ENCODE measurements at places on chromosomes 1 and 21. TPM values are rescaled to one million over a fixed set of nuclear protein-coding genes. Genes with fewer than 3 reads are reported as not detected.

Gene C1orf198
- total RNA-seq: 42.7 TPM

Gene PFKFB2
- total RNA-seq: 5.3 TPM

Gene KLF17
- total RNA-seq: 0.17 TPM

Gene SRP9
- 193 TPM for total RNA-seq

Gene RAP1GAP
- total RNA-seq: 0.15 TPM

Gene CHI3L2
- 2.5 TPM for total RNA-seq

Gene CENPS
- 10.6 TPM for total RNA-seq

Gene HTR6
- under 0.01 TPM for total RNA-seq

Gene PLCH2
- total RNA-seq: under 0.01 TPM

Gene AIRE
- under 0.01 TPM for total RNA-seq

Gene HCRTR1
- total RNA-seq: not detected

Gene ASCL5
- not detected for total RNA-seq

Gene PAQR6
- total RNA-seq: 0.66 TPM

Gene KCNK2
- 5.2 TPM for total RNA-seq

Gene FAM110D
- not detected for total RNA-seq

Gene HAO2
- not detected for total RNA-seq

Gene VAV3
- total RNA-seq: under 0.01 TPM

Gene NTMT2
- not detected for total RNA-seq

Gene GREM2
- total RNA-seq: 7.7 TPM

Gene SHISAL2A
- not detected for total RNA-seq

Gene TFF3
- total RNA-seq: 0.29 TPM

Gene KRTAP12-2
- not detected for total RNA-seq

Gene AK5
- total RNA-seq: 72.4 TPM

Gene NOS1AP
- 0.29 TPM for total RNA-seq

Gene SPRR2G
- not detected for total RNA-seq

Gene SPAG17
- total RNA-seq: not detected

Gene NBPF4
- not detected for total RNA-seq

Gene DDX20
- 8.8 TPM for total RNA-seq

Gene OR2T5
- total RNA-seq: not detected

Gene TOMM20
- 78.1 TPM for total RNA-seq

Gene CELA3A
- not detected for total RNA-seq

Gene AMY1A
- total RNA-seq: not detected

Measured in smooth muscle cell of trachea (primary cell).